ENCODE measurements at places on chromosomes 7 and 10. TPM values are rescaled to one million over a fixed set of nuclear protein-coding genes. Genes with fewer than 3 reads are reported as not detected.

ZNF117 gene
- 5.8 TPM for total RNA-seq

DNA sequence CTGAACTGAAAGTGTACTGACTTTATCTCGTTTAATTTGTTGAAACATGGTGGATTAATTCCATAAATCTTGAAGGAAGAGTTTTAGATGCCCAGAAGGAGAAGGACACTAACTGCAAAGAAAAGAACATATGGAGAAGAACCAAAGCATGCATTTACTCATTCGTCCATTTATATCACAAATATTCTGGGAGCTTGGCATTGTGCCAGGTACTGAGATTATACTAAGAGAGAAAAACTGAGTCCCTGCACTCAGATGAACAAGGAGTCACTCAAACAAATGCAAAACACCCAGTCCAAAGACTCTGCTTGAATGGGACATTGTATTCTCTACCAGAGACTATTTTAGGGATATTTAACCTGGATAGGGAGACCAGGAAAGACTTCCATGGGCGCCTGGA lies 588.0 kb upstream of the MGMT start:
- no peak for DNase-seq
- H3K36me3 ChIP-seq: no peaks in the 10 kb centered on the region
- no peak overlapping the region for H3K27ac ChIP-seq
- no peaks in the 10 kb centered on the region for H3K27me3 ChIP-seq
- no peak overlapping the region for H3K4me3 ChIP-seq

- no peaks in the 10 kb centered on the region for H3K27me3 ChIP-seq
- no peaks in the 10 kb centered on the region for H3K36me3 ChIP-seq
- H3K4me3 ChIP-seq: no peak overlapping the region
- H3K27ac ChIP-seq: no peak overlapping the region
- peaks cover 8% of the 10 kb centered on the region for H3K4me1 ChIP-seq
Measured at GRCh38 chr10:114499630-114500190, 95.4 kb upstream of the AFAP1L2 start.

MKX gene
- 0.64 TPM for total RNA-seq

KCNIP2 gene
- 5.5 TPM for total RNA-seq

CNPY1 gene
- not detected for total RNA-seq

DNA sequence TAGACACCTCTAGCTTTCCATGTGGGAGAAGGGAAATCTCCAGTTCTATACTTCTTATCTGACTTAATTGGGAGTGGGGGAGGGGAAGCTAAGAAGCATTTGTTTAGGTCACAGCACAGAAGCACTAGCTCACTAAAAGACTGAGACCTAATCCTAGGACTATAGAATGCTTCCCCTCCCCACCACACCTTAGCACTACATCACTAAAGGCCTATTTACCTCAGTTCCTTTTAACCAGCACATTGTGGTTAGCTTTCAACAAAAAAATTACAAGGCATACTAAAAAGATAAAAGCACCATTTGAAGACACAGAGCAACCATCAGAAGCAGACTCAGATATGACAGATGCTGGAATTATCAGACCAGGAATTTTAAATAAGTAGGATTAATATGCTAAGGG lies 53.8 kb upstream of the ADRA2A start:
- no peak overlapping the region for H3K4me3 ChIP-seq
- peaks cover 2% of the 10 kb centered on the region for H3K36me3 ChIP-seq
- no peak for DNase-seq
- no peaks in the 10 kb centered on the region for H3K4me1 ChIP-seq

CPN1 gene
- total RNA-seq: 24.9 TPM

- no peaks in the 10 kb centered on the region for H3K4me1 ChIP-seq
- H3K27ac ChIP-seq: no peak overlapping the region
- no peak overlapping the region for H3K4me3 ChIP-seq
Measured at GRCh38 chr7:37108615-37109014, 340.0 kb downstream of the ELMO1 start.

Data from Caco-2 (cell line).